Hindlimb muscle (tissue), 1 donor: ENCODE measurements at places on chromosomes 12 and 14. TPM values are rescaled to one million over a fixed set of nuclear protein-coding genes. Genes with fewer than 3 reads are reported as not detected.

TAS2R30 gene
- 0.14 TPM for polyA plus RNA-seq

SERPINA4 gene
- not detected for polyA plus RNA-seq

TNS2 gene
- polyA plus RNA-seq, result 124 TPM

DNA sequence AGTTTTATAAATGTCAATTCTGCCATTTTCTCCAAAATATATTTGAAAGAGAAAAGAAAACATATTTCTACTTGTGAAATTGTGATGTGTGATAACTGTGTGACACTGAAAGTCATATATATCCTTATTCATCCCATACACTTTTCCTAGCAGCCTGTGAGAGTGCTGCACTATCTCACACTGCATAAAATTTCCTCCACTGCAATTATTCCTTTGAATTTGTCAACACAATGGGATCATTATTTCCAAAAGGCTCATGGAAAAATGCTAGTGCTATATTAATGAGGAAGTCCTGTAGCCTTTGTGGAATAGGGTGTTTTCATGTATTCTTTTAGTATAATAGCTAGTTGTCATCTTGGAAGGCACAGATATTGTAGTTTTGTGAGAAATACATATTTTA, 504.1 kb downstream of the RPL10L start:
- DNase-seq, result no peak

- DNase-seq, result no peak
Observed at GRCh38 chr12:95397571-95397970, 76.4 kb upstream of the METAP2 start.
